ENCODE measurements at places on chromosomes 13 and 19. TPM values are rescaled to one million over a fixed set of nuclear protein-coding genes. Genes with fewer than 3 reads are reported as not detected.

Gene JUNB
- total RNA-seq = 173 TPM

GRCh38 chr19:11088506-11089253 is 583 bp upstream of the LDLR start:
- peak; percentile 51 for DNase-seq

GRCh38 chr13:51004918-51005460 is 95.4 kb downstream of the RNASEH2B start:
- DNase-seq = no peak

Gene ZNF440
- 31.4 TPM for total RNA-seq

Gene KLK10
- 0.40 TPM for total RNA-seq

GRCh38 chr13:77599351-77599750 is 63.8 kb downstream of the SCEL start:
- DNase-seq = no peak

Gene GAMT
- total RNA-seq = 3.3 TPM

- peak; percentile 37 for DNase-seq
Measured at GRCh38 chr19:58346961-58347929, 6.0 kb downstream of the A1BG start.

- peak; percentile 44 for DNase-seq
Measured at GRCh38 chr19:5880604-5881078, 10.3 kb upstream of the FUT5 start.

DNA sequence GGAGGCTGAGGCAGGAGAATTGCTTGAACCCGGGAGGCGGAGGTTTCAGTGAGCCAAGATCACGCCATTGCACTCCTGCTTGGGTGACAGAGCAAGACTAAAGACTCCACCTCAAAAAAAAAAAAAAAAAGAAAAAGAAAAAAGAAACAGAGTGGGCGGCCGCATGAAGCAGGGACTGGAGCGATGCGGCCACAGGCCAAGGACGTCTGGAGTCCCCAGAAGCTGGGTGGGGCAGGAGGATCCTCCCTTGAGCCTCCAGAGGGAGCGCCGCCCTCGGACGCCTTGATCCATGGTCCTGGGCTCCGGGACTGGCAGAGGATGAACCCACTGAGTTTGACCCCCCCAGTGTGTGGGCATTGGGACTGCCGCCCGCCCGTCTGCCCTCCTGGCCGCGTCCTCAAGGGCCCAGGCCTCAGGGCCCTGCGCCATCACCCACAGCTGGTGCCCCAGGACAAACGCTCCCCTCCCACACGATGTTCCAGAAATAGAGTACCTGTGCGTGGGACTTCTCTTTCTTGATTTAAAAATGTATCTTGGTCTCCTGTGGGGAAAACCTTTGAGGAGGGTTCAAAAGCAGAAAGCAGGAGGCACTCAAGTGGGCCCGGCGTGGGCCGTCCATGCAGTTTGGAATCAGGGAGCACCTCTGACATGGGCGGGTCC is 15.5 kb downstream of the BTBD2 start:
- DNase-seq = no peak
